GM06990 (cell line): ENCODE measurements at places on chromosomes 11 and 22.

DNA sequence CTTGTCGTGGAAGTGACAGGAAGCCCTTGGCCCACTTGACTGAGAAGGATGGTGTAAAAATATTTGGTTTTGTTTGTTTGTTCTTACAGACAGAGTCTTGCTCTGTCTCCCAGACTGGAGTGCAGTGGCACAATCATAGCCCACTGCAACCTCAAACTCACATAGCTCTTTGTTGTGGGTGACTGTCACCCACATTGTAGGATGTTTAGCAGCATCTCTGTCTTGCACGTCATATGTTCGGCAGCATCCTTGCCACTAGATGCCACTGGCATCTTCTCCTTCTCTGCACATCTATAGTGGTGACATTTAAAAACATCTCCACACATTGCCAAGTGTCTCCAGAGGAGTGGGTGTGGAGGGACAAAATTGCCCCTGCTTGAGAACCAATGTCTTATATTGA, 56.8 kb downstream of the PRR5L start:
- no peak for DNase-seq

- no peak for DNase-seq
These were observed 28.6 kb downstream of the RAB30 start for GRCh38 chr11:83042964-83043711.

GRCh38 chr22:19760951-19761724, 560 bp downstream of the TBX1 start:
- no peak for DNase-seq

DNA sequence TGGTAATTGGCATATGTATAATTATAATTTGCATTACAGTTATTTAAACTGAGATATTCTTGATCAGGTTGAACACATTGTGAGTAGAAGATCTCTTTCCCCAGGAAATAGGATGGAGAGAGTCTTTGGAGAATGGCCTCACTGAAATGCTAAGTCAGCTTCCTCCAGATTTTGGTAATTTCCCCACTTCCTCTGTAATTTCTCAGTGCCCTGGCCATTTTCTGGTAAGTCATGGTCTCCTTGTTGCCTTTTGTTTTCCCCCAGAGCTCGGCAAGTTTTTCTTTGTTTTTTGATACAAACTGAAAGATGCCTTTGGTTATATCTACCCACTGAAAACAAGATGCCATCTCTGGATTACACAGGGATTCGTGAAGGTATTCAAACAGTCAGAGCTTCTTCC, 12.8 kb upstream of the FBXO3 start:
- no peak for DNase-seq

GRCh38 chr11:128908391-128909246, 17.5 kb downstream of the KCNJ5 start:
- DNase-seq = no peak

- DNase-seq = no peak
These were observed at the start of gene SPDYC for GRCh38 chr11:65170058-65170534. Gene SPDYC, plus strand, starts transcription at chr11:65170233. Its CDS starts 1,125 bp downstream, at chr11:65171358.

DNA sequence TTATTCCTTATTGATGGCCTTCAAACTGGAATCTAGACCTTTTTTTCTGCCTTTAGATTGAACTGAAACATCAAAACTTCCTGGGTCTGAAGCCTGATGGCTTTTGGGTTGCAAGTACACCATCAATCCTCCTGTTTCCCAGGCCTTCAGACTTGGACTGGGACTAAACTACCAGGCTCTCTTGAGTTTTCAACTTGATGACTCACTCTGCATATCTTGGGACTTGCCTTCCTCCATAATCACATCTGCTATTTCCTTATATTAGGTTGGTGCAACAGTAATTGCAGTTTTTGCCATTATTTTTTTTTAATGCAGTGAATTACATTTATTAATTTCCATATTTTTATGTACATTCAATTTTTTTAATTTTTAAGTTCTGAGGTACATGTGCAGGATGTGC, 7.0 kb downstream of the OR51B5 start:
- no peak for DNase-seq

- no peak for DNase-seq
These were observed 13.9 kb upstream of the SHANK2 start for GRCh38 chr11:71266114-71266833.

GRCh38 chr11:120121336-120121735, 16.6 kb downstream of the TRIM29 start:
- no peak for DNase-seq

DNA sequence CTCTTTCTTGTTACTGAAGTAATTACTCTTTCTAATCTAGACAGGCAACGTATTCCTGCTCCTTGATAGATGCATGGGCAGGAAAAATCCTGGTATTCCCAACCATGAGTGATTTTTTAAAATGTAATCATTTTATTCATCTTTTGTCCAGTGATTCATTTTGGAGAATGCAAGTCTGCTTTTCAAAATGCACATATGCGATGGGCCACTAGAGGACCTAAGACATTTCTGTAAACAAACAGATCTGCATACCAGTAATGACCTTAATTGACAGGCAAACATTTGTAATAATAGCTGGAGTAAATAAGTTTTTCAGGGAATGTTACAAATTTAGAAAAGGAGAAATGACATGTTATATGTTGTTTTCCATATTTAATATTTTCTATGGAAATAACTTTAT, 1167.6 kb downstream of the JRKL start:
- DNase-seq = no peak

DNA sequence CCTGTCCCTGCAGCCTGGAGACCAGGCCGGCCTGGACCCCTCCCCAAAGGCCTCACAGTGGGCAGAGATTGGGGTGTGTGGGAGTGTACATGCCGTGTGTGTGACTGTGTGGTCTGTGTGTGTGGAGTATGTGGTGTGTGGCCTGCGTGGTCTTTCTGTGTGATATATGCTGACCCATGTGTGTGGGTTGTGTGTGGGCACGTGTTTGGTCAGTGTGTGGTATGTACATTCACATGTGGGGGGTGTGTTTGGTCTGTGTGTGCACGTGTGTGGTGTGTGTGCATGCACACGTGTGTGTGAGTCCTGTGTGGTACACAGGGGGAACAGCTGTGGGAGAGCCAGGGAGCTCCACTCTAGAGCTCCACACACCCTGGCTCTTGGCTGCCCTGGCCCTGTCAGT, 1185.1 kb downstream of the BRD1 start:
- DNase-seq = no peak

- DNase-seq = no peak
These were observed 13.8 kb downstream of the LIF start for GRCh38 chr22:30232716-30233218.

DNA sequence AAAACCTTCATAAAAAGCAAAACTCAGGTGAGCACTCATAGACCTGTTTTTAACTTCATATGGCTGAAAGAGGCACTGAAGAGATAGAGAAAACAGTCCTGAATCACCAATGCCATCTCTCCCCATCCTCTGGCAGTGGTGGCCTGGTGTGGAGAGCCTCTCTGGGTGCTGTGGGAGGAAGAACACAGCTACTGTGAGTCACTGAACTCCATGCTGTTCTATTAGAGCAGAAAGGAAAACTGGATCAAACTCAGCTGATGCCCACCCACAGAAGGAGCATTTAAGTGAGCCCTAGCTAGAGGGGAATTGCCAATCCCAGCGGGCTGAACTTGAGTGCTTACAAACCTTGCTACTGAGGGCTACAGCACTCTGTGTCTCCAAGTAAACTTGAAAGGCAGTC, 115.3 kb upstream of the SESN3 start:
- DNase-seq = no peak

DNA sequence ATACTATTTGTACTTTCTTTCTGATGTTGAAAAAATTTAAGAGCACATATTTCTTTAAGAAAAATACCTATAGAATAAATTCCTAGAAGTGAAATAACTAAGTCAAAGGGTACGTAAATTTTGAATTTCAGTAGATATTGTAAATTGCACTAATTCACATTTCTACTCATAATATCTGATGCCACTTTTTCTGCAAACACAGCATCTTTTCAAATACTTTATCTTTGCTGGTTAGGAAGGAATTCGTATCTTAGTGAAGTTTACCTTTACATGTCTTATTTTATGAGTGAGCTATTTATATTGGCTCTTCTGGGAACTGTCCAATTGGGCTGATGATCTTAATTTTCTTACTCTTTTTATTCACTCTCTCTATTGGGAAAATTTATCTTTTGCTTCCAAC, 148.2 kb downstream of the DDX10 start:
- no peak for DNase-seq

- DNase-seq = no peak
These were observed 158.9 kb downstream of the NAV2 start for GRCh38 chr11:19871531-19871930.

GRCh38 chr11:104098555-104098954, 62.1 kb downstream of the DDI1 start:
- no peak for DNase-seq

GRCh38 chr11:2885678-2886081, at the start of gene CDKN1C:
Gene CDKN1C, minus strand, starts transcription at chr11:2885775. Its CDS starts 319 bp downstream, at chr11:2885456.
- peak; percentile 79 for DNase-seq
